COR-L47 (cell line): ENCODE measurements at places on chromosomes 5 and 9.

DNA sequence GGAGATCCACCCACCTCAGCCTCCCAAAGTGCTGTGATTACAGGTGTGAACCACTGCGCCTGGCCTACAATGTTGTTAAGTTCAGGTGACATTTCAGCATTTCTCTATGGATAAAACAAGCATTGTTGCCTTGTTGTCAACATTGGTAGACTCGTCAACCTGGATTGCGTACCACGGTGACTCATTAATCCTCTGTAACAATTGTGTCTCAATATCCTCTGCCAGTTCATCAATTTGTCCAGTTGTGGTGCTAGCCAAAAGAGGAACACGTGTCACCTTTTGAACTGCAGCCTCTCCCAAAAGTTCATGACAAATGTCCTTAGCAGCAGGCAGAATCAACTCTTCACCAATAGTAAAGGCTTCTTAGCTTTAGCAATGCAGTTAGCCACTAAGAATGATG is 46.3 kb upstream of the LARP1 start:
- no peak for DNase-seq

DNA sequence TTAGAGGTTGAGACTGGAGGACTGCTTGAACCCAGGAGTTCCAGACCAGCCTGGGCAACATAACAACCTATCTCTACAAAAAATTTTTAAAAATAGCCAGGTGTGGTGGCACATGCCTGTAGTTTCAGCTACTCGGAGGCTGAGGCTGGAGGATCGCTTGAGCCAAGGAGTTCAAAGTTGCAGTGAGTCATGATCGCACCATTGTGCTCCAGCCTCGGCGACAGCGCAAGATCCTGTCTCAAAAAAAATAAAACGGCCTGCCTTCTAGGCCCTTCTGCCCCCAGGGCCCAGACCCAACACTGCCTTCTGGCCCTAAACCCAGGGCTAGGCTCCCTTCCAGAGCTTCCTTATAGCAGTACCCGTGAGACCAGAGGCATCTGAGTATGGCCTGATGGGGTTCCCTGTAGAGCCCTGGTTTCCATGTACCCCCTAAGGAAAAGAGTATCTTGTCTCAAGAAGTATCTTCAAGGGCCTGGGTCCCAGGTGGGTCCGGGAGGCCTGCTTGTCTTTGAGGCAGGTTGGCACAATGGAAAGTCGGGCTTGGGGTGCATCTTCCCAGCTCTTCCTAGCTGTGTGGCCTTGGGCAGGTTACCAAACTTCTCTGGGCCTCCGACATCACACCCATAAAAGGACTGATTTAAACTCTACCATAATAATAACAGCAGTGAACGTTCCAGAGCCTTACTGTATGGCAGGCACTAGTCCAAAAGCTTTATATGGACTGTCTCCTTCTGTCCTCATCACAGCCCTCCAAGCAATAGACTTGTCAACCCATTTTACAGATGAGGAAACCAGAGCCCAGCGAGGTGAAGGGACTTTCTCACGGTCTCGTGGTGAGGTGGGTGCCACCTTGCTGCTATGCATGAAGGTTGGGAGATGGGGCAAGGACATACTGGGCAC is 9.6 kb downstream of the LRRC8A start:
- DNase-seq = no peak

- peak; percentile 17 for DNase-seq
Observed at GRCh38 chr9:108322326-108323098, 533.3 kb downstream of the ACTL7B start.

DNA sequence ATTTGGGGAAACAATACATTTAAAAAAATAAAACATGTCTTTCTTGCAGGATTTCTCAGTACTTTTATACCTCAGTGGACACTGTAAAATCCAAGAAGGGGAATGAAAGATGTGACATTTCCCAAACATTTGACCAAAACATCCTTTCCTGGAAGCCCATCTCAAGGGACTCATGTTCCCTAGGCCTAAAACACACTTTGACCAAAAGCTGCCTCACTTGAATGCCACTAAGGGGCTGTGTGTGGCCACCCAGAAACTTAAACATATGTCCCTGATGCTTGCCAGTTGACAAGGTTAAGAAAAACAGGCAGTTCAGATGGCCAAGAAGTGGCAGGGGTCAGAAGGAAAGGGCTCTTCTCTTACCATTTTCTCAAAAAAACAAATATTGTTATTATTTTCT is 73.6 kb downstream of the EPB41L4B start:
- DNase-seq = no peak

- no peak for DNase-seq
Observed at GRCh38 chr5:160976181-160976580, 124.2 kb upstream of the ATP10B start.

DNA sequence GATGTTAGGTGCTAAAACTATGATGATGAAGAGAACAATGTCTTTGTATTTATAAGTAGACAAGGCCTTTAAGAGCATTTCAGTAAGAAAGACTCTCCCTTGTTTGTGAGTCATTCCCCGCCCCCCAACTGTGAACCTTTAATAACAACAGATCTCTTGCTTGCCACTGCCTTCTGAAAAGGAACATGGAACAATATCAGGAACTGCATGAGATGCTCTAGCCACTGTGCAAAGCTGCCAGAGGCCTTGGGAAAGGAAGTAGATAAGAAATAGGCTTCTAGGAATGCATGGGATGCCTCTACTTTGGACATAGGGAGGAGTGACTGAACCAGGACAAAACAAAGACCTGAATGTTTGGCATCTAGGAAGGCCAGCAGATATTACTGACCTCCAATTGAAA is 296.1 kb upstream of the MPDZ start:
- no peak for DNase-seq

DNA sequence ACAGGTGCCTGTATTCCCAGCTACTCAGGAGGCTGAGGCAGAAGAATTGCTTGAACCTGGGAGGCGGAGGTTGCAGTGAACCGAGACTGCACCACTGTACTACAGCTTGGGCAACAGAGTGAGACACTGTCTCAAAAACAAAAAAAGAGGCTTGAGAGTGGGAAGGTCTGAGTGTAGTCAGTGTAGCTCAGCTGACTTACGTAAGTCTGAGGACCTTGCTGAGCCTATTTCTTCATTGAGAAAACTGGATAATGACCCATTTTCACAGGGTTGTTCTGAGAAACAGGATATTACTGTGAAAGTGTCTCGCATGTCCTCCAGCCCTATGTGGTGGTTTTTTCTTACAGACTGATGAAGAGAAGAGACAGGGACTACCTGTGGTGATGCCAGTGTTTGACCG is 66.7 kb downstream of the WDR41 start:
- no peak for DNase-seq

GRCh38 chr9:111399772-111400563 is 69.9 kb upstream of the OR2K2 start:
- peak; percentile 21 for DNase-seq

DNA sequence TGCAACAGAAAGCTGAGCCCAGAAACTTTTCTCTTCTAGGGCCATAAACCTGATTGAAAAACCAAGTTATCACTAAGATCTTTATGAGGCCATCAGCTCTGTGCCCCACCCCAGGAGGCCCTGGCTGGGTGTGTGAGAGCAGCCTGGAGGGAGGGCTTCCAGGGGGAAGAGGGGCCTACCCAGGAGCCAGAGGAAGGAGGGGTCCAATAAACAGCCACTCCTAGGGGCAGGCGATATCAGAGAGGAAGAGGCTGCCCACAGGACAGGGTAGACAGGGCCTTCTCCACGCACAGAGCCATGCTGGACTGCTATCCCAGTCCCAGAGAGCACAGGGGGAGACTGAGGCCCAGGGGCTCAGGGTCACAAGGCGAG is 4.5 kb upstream of the CDX1 start:
- DNase-seq = no peak

- DNase-seq = no peak
Observed at GRCh38 chr5:158349987-158350386, 491.0 kb upstream of the CLINT1 start.

DNA sequence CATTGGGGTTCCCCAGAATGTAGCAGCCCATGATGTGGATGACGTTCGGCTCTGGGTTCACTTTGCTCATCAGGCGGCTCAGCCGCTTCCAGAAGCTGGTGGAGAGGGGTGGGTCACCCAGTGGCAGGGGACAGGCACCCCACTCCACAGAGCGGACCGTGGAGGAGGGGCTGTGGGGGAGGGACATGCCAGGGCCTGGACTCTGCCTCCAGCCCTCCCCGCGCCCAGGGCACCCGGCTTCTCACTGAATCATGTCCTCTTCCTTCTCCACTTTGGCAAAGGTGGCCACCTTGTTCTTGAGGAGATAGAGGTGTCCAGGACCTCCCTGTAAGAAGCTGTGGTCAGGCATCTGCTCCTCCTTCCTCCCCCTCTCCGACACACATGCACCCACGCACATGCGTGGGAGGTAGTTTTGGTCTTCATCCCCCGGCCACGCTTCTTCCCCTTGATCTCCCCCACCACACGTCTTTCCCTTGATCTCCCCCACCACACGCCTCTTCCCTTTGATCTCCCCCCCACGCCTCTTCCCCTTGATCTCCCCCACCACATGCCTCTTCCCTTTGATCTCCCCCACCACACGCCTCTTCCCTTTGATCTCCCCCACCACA is 8.9 kb upstream of the ENTPD8 start:
- DNase-seq = no peak

DNA sequence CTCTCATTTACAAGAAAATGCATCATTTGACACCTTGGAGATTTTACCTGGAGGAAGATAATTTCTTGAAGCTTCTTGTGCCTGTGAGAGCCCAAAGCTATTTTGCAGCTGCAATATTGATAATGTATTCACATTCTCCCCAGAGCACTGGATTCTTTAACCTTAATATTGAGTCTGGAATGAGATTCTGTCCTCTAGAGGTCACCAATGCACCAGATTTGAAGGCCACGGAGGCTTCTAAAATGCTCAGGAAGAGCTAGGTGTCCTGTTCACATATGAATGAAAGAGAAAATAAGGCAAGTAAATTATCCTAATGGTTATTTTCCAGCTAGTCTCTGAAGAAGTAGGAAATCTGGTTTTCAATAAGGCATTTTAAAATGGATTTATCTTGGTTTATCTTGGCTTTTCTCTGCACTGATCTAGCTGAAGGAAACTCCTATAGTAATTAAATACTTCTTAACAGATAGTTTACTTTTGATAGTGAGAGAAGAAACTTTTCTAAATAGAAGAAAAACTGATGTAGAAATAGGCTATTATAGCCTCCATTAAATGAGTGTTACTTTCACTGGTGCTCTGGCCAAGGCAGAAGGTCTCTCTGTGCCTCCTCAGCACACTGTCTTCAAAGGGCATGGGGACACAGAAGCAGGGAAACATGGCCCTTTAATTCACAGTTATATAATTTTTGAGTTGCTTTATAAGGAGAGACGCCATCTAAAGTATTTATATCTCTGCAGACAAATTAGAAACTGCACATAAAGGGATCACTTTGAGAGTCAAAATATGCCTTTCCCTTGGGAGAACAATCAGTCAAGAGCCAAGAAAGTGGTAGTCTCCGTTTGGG is 297.0 kb upstream of the ACTBL2 start:
- peak; percentile 51 for DNase-seq

- no peak for DNase-seq
Observed at GRCh38 chr9:100673249-100673648, 95.4 kb downstream of the CAVIN4 start.

DNA sequence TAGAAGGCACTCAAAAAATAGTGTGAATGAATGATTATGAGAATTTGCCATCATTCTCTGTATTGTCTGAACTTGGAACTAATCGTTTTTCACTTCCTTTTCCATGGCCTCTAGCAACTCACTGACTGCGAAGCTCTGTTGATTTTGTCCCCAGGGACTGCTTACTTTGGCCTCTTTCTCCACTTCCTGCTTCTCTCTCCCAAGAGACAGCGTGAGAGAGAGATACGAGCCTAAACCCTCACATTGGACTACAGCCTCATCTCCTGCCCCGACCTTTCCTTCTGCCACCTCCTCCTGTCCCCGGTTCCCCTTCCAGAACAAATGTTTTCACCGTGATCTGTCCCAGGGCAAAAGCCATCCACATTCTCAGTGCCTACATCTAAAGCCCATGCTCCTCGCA is 300.8 kb upstream of the PANK3 start:
- DNase-seq = no peak
